ENCODE measurements at places on chromosomes 1 and 21.

DNA sequence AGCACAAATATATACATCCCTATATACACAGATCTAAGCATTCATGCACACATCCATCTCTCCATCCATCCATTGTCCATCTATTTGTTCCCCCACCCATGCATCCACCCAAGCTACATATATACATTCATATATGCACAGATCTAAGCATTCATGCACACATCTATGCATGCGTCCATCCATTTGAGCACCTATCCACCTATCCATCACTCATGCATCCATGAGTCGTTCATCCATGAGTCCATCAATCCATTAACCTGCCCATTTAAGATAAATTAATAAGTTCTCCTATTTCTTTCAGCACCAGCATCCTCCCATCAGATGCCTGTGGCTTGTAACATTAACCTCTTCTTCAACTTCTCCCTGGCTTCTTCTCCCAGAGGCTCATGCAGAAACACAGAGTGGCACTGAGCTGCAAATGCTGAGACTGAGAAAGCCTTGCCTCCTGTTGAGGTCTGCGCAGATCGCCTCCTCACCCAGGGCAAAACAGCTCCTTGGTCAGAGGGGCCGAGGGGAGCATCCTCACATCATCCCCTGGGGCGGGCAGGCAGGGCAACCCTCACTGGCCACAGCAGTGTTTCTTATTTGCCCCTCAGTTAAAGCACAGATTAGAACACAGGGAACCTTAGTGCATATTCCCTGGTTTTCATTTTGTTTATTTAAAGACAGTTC lies 17.4 kb upstream of the PDE9A start:
- H3K27ac ChIP-seq, result no peak overlapping the region
- no peaks in the 10 kb centered on the region for H3K27me3 ChIP-seq
- no peaks in the 10 kb centered on the region for H3K36me3 ChIP-seq
- H3K4me3 ChIP-seq, result no peak overlapping the region
- no peak for DNase-seq
- H3K4me1 ChIP-seq, result no peaks in the 10 kb centered on the region

GRCh38 chr1:16125088-16125470 lies 30.8 kb downstream of the EPHA2 start:
- peaks cover 5% of the 10 kb centered on the region for H3K4me1 ChIP-seq
- H3K27me3 ChIP-seq, result no peaks in the 10 kb centered on the region
- H3K27ac ChIP-seq, result no peak overlapping the region
- no peak for DNase-seq

- no peaks in the 10 kb centered on the region for H3K4me1 ChIP-seq
- DNase-seq, result peak; percentile 33
- H3K27me3 ChIP-seq, result no peaks in the 10 kb centered on the region
- H3K36me3 ChIP-seq, result no peaks in the 10 kb centered on the region
Observed at GRCh38 chr1:186404454-186405051, 28.9 kb downstream of the ODR4 start.

DNA sequence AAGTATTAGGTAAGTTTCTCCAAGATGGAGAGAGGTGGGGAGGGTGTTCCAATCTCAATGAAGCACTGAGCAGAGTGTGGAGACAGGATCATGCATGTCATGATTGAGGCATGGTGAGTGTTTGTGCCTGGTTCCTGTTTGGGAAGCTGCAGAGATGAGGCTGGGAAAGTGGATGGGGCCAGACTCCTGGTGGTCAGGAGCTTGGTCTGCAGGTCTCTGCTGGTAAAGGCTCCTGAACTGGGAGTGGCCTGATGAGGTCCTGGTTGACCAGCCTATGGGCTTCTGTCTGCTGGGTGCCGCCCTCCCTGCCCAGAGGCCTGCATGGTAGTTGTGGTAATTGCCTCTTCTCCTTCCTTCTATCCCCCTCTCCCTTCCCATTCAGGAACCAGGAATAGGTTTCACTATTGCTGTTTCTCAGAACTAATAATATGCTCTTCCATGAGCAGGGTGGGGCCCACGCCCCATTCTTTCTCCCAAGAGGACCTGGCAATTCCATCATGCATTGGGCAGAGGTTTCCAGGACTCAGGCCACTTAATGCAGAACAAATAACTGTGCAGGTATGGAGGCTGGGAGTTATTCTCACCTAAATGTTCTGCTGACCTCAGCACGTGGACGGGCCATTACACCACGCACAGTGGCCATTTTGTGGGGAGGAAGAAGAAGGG lies 24.5 kb downstream of the PROK1 start:
- H3K36me3 ChIP-seq, result no peaks in the 10 kb centered on the region
- H3K4me3 ChIP-seq, result no peak overlapping the region
- peak; percentile 85 for DNase-seq
- no peaks in the 10 kb centered on the region for H3K4me1 ChIP-seq
- H3K27me3 ChIP-seq, result no peaks in the 10 kb centered on the region

DNA sequence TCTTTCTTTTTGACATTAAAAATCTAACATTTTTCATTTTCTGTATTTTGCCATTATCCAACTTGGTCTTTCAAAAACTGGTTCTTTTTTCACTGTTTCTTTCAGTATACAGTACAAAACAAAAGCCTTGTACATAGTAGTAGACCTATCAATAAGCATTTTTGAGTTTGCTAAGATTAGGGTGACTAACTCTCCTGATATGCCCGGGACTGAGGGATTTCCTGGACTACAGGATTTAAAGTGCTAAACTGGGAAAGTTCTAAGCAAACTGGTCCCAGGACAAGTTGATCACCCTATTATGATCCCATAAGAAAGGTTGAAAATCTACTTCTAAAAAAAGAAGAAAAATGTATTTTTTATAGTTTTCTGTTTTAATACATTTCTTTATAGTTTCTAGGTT lies 120.9 kb downstream of the USP25 start:
- H3K4me3 ChIP-seq, result no peak overlapping the region
- H3K27me3 ChIP-seq, result no peaks in the 10 kb centered on the region
- no peaks in the 10 kb centered on the region for H3K4me1 ChIP-seq
- H3K27ac ChIP-seq, result no peak overlapping the region
- no peaks in the 10 kb centered on the region for H3K36me3 ChIP-seq

DNA sequence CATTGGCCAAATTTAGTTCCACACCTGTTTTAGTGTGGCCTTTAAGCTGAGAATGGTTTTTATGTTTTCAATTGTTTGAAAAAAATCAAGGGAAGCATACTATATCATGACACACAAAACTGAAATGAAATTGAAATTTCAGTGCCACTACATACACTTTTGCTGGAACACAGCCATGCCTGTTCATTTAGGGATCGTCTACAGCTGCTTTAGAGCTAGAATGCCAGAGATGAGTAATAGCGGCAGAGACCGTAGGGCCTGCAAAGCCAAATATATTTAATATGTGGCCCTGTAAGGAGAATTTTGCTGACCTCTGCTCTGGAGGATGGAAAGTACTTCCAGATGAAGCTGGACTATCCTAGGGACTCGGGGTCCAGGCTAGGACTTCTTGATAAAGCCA lies 62.5 kb upstream of the LYST start:
- H3K36me3 ChIP-seq, result no peaks in the 10 kb centered on the region
- DNase-seq, result no peak
- no peaks in the 10 kb centered on the region for H3K4me1 ChIP-seq
- H3K27ac ChIP-seq, result no peak overlapping the region

GRCh38 chr1:240329443-240329842 lies 237.8 kb downstream of the FMN2 start:
- DNase-seq, result no peak
- H3K27me3 ChIP-seq, result no peaks in the 10 kb centered on the region
- H3K36me3 ChIP-seq, result no peaks in the 10 kb centered on the region
- H3K4me3 ChIP-seq, result no peak overlapping the region
- no peaks in the 10 kb centered on the region for H3K4me1 ChIP-seq

DNA sequence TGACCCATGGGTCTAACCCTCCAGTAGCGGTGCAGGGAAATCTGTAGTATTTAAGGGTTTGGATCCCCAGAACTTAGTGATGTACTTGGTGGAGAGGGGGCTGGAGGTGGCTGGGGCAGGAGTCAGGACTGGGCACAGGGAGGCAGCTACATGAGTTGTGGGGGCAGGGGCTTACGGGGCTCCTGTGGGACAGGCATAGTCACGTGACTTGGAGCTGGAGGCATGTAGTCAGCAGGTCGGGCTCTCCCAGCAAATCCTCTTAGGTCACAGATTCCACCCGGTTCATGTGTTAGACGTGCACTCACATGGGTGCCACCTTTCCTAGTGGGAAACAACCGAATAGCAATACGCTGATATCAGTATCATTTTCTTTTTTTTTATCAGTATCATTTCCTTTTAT lies 112.1 kb downstream of the PCP4 start:
- H3K4me3 ChIP-seq, result no peak overlapping the region
- no peak for DNase-seq
- no peak overlapping the region for H3K27ac ChIP-seq
- no peaks in the 10 kb centered on the region for H3K27me3 ChIP-seq
